Bronchial smooth muscle cell (primary cell): ENCODE measurements at places on chromosomes 2 and 18. TPM values are rescaled to one million over a fixed set of nuclear protein-coding genes. Genes with fewer than 3 reads are reported as not detected.

The ALPI gene
- not detected in 2 replicates for total RNA-seq

The MYCN gene
- not detected in 2 replicates for total RNA-seq

The IL36A gene
- total RNA-seq: not detected in 2 replicates

The GALNT14 gene
- 0.17 TPM in 1 of 2 replicates, not detected in the other for total RNA-seq

The NEMP2 gene
- total RNA-seq: 3.5 and 4.4 TPM in 2 replicates

The TUBB8B gene
- not detected in 2 replicates for total RNA-seq
